CD4-positive, CD25-positive, alpha-beta regulatory T cell (primary cell): ENCODE measurements at places on chromosomes 1 and 21.

DNA sequence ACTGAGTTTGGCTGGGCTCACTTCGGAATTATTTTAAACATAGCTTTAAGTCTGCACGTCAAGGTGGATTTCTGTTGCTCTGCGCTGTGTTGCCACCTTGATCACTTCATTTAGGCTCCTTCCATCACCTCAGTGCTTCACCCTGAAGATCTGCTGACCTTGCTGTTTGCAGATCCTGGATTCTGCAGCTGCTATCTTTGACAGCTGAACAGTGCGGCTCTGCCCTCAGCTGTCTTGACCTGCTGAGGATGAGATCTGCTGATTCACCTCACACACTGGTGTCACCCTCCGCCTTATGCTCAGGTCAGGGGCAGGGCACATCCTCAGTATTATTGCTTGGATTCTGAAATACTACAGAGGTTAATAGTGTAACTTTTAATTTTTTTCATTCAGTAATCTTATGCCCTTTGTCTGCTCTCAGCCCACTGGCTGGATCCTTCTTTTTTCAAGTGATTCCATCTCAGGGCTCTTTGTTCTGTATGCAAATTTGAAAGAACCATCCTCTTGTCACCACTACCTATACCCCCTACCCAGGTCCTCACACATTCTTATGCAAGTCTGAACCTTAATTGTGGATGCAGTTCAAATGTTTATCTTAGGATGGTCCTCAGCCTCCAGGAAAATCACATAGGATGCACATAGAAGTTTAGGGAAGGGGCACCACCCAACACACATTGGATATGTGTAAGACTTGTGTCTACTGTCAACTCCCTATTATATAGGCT is 364.0 kb downstream of the OLFM3 start:
- H3K27me3 ChIP-seq = no peaks in the 10 kb centered on the region
- no peak overlapping the region for H3K27ac ChIP-seq
- no peaks in the 10 kb centered on the region for H3K36me3 ChIP-seq
- no peaks in the 10 kb centered on the region for H3K4me1 ChIP-seq

DNA sequence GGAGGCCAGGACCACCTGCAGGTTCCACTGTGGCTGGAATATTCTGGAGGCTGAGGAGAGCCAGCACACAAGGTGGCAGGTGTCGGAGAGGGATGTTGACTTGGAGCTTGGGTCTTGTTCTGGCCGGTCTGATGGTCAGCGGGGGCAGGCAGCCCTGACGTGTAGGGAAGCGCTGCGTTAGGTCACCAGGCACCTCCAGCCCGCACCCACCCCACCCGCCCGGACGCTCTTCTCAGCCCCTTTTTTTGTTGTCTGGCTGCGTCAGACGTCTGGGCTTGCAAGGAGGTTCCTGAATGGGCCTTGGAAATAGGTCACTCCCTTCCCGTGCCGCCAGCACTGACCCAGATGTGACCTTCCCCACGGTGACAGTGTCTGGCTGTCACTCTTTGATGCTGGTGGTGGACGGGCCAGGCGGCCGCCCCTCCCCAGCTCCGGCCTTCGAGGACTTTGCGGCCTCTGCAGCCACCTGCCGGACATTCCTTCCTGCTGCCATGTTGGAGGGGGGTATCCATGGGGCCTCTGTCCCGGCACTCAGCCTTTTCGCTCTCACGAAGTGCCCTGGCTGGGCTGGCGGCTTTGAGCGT is 30.1 kb downstream of the SPSB1 start:
- no peaks in the 10 kb centered on the region for H3K36me3 ChIP-seq
- no peak overlapping the region for H3K27ac ChIP-seq
- no peak for DNase-seq
- H3K27me3 ChIP-seq = no peaks in the 10 kb centered on the region

GRCh38 chr1:185670187-185670627 is 64.0 kb upstream of the HMCN1 start:
- no peak overlapping the region for H3K27ac ChIP-seq
- no peaks in the 10 kb centered on the region for H3K27me3 ChIP-seq
- H3K4me1 ChIP-seq = peaks cover 24% of the 10 kb centered on the region
- no peak overlapping the region for H3K4me3 ChIP-seq
- DNase-seq = peak; percentile 25
- H3K36me3 ChIP-seq = no peaks in the 10 kb centered on the region

DNA sequence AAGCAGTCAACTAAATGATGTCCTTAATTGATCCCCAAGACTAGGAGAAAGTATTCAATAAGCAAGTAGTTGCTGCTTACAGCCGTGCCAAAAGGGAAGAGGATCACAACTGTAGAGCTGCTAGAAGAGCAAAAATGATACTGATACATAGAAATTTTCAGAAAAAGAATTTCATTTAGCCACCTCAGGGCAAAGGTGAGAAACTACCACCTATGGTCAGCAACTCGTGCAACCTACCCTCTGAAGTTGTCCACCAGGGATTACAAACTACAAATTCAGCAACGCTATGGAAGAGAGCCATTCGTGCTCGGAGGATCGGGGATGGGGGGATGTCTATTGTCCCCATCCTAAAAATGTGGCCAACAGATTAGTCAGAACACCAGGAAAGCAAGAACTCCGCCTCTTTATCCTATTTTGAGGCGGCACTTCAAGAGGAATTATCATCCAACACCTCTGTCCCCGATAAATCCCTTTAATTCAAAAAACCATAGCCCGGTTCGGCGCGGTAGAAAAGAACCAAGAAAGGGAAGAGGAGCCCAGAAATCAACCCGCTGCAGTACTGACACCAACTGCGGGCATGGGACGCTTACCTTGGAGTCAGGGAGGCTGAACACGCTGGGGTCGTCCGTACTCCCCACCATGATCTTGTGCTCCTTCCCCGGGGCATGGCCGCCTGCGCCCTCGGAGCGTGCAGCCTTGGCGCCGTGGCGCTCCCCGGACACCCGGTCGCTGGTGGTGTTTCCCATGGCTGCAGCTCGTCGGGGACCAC is 687 bp downstream of the PRKAB2 start:
- H3K4me1 ChIP-seq = peaks cover 14% of the 10 kb centered on the region
- DNase-seq = peak; percentile 14
- H3K36me3 ChIP-seq = peaks cover 10% of the 10 kb centered on the region
- H3K27ac ChIP-seq = peak overlapping the region; percentile 76
- H3K27me3 ChIP-seq = no peaks in the 10 kb centered on the region
